Adrenal gland (tissue), 19 donors: ENCODE measurements at places on chromosomes 13 and 19. TPM values are rescaled to one million over a fixed set of nuclear protein-coding genes. Genes with fewer than 3 reads are reported as not detected.
A peak's percentile ranks its signal among the peaks of the same experiment; 100 is the strongest.

DNA sequence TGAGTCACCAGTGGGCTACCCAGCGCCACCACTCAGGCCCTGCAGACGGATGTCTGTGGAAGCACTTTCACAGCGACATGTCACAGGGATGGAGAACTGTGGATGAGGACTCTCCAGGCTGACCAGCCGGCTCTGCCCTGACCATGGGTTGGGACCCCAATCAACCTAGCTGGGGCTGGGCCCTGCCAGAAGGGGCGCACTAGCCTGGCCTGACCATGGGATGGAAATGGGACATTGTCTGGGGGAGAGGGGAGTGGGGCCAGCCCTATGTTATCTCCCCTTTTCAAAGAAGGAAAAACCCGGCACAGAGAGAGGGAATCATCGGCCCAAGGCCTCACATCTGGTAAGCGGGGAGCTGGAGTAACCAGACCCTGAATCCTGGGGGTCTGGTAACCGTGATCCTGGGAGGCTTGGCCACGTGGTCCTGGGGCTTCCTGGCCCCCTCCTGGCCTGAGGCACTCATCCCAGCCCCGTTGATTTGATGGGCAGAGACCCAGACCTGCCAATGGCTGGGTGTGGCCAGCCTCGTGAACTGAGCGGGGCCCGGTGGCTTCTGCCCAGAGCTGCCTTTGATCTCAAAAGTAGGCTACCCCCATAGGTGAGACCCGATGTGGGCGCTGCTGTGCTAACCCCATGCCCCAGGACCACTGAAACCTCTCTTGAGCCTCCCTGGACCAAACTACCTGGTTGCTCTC lies 11.2 kb upstream of the SLC7A10 start:
- no peak for DNase-seq
- H3K4me3 ChIP-seq, result no peak overlapping the region
- no peaks in the 10 kb centered on the region for H3K36me3 ChIP-seq
- no peaks in the 10 kb centered on the region for H3K4me1 ChIP-seq

GRCh38 chr19:6737873-6738786 lies 750 bp upstream of the GPR108 start:
- H3K4me1 ChIP-seq, result peaks cover 26% of the 10 kb centered on the region
- H3K36me3 ChIP-seq, result peaks cover 8% of the 10 kb centered on the region
- no peaks in the 10 kb centered on the region for H3K27me3 ChIP-seq
- H3K4me3 ChIP-seq, result no peak overlapping the region
- peak; percentile 98 for DNase-seq

- no peaks in the 10 kb centered on the region for H3K4me1 ChIP-seq
- H3K27me3 ChIP-seq, result no peaks in the 10 kb centered on the region
- no peak overlapping the region for H3K4me3 ChIP-seq
- H3K36me3 ChIP-seq, result no peaks in the 10 kb centered on the region
- DNase-seq, result no peak
- H3K27ac ChIP-seq, result no peak overlapping the region
Measured at GRCh38 chr13:46963904-46964303, 67.1 kb upstream of the HTR2A start.

DNA sequence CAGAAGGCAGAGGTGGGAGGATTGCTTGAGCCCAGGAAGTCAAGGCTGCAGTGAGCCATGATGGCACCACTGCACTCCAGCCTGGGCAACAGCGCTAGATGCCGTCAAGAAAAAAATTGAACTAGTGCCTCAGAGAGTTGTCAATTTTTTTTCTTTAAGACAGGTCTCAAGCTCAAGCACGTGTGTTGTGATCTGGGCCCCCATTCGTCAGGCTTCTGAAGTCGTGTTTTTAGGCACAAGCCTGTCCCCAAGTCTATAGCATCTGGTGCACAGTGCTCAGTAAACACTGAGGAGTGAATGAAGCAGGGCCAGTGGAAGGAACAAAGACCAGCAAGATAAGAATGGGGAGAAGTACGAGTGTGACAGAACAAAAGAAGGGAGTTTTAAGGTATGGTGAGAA lies 23.7 kb upstream of the LAMP1 start:
- H3K27ac ChIP-seq, result no peak overlapping the region
- H3K27me3 ChIP-seq, result no peaks in the 10 kb centered on the region
- no peak for DNase-seq
- no peaks in the 10 kb centered on the region for H3K4me1 ChIP-seq

DNA sequence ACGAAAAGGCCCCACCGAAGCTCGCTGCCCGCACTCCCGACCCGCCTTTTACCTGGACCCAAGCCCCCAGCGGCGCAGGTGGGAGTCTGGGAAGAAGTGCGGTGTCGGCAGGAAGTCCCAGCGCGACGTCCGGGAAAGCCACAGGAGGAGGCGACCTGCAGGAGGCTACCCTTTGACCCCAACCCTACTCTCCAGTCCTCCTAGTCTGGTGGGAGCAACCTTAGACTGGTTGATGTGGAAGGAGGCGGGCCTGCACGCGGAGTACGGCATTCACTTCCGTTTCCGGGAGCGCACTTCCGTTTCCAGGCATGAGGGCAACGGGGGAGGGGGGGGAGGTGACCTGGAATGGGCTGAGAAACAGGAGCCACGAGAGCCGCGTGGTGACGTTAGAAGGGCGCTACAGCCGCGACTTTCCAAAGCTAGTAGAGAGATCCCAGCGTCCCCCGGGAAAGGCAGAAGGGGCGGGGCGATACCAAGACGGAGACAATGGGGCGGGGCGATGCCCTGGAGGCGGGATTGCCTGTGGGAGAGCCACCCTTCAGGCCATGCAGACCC lies 28.5 kb downstream of the ZNF266 start:
- H3K36me3 ChIP-seq, result no peaks in the 10 kb centered on the region
- H3K27ac ChIP-seq, result no peak overlapping the region
- H3K4me1 ChIP-seq, result no peaks in the 10 kb centered on the region
- peak; percentile 59 for DNase-seq

- H3K4me1 ChIP-seq, result peaks cover 5% of the 10 kb centered on the region
- no peaks in the 10 kb centered on the region for H3K27me3 ChIP-seq
- no peaks in the 10 kb centered on the region for H3K36me3 ChIP-seq
- DNase-seq, result no peak
- no peak overlapping the region for H3K4me3 ChIP-seq
- H3K27ac ChIP-seq, result no peak overlapping the region
Measured at GRCh38 chr13:103101500-103101899, 35.3 kb upstream of the SLC10A2 start.

DNA sequence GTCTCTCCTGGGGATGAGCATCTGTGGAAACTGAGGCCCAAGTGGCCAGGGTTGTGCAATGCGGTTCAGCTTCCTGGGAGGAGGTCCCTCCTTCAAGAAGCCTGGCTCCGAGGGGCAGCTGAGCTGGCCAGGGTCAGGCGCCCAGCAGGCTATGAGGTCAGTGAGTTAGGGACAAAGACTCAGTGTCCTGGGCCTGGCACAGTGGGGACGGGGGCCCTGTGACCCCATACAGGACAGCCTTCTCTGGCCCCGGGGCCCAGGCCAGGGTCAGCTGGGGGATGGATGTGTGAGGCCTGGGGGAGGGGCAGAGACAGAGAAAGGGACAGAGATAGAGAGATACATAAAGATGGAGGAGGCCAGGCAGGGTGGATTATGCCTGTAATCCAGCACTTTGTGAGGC lies 3.0 kb upstream of the IL12RB1 start:
- H3K4me1 ChIP-seq, result no peaks in the 10 kb centered on the region
- H3K27me3 ChIP-seq, result no peaks in the 10 kb centered on the region
- no peak overlapping the region for H3K27ac ChIP-seq
- H3K4me3 ChIP-seq, result no peak overlapping the region

DNA sequence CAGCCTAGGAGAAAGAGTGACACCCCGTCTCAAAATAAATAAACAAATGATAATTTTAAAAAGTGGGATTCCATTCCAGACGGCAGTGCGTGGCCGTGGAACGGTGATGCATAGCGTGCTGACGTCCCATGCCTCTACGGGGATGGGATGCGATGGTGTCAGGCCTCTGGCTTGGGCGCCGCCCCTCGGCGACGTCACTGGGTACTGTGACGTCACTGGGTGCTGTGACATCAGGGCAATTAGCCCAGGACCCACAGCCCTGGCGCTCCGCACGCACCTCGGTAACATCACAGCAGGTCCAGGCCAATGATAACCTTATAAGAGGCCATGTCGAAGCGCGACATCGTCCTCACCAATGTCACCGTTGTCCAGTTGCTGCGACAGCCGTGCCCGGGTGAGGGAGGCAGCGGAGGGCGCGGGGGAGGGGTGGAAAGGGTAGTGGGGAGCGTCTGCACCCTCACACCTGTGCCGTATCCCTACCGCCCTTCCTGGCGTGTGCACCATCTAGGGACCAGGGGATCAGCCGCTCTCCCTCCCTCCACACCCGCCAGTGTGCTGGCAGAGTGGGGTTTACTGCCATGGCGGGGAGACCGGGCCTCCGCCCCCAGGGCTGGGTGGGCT lies at the start of gene GAPDHS:
Gene GAPDHS, plus strand, starts transcription at position 256 of the 621 bp plus-strand sequence. Its CDS starts 72 bp downstream, at position 328.
- H3K36me3 ChIP-seq, result no peaks in the 10 kb centered on the region
- no peak within 1 kb of the TSS for H3K4me3 ChIP-seq
- H3K27ac ChIP-seq, result no peak within 1 kb of the TSS

GRCh38 chr19:19372656-19373416 lies 32.6 kb upstream of the GATAD2A start:
- peak; percentile 69 for DNase-seq
- no peaks in the 10 kb centered on the region for H3K36me3 ChIP-seq

- no peak for DNase-seq
- no peak overlapping the region for H3K27ac ChIP-seq
- H3K4me1 ChIP-seq, result peaks cover 9% of the 10 kb centered on the region
- H3K36me3 ChIP-seq, result peaks cover 31% of the 10 kb centered on the region
- no peak overlapping the region for H3K4me3 ChIP-seq
Measured at GRCh38 chr13:110511509-110512181, 49.9 kb downstream of the RAB20 start.

- no peaks in the 10 kb centered on the region for H3K4me1 ChIP-seq
- H3K27ac ChIP-seq, result no peak within 1 kb of the TSS
- no peak within 1 kb of the TSS for H3K4me3 ChIP-seq
- no peak for DNase-seq
- H3K27me3 ChIP-seq, result peaks cover 8% of the 10 kb centered on the region
- H3K36me3 ChIP-seq, result no peaks in the 10 kb centered on the region
Measured at GRCh38 chr19:4304538-4305256, at the start of gene FSD1. Gene FSD1 (plus strand): TSS chr19:4304598. CDS start chr19:4304747, 149 bp downstream.

DNA sequence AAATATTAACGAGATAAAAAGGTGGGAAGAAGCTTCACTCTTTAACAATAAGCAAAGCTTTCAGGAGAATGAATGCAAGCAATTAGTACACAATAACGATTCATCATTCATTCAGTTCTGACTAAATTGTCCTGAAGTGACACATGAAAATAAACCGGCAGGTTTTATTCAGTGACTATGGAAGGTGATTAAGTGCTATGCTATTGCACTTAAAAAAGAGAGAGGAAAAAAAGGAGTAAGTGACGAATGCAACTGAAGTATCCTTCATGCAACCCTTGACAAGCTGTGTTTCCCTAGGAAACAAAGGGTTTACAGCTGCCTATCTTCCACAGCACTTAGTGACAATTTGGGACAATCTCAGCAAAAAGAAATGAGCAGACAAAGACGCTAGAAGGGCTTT lies 1.4 kb downstream of the LIG4 start:
- peaks cover 16% of the 10 kb centered on the region for H3K36me3 ChIP-seq
- no peak overlapping the region for H3K4me3 ChIP-seq
- DNase-seq, result no peak
- H3K4me1 ChIP-seq, result peaks cover 11% of the 10 kb centered on the region

GRCh38 chr19:32676186-32676894 lies 692 bp downstream of the RGS9BP start:
- peaks cover 26% of the 10 kb centered on the region for H3K4me1 ChIP-seq
- DNase-seq, result peak; percentile 43
- no peaks in the 10 kb centered on the region for H3K36me3 ChIP-seq
- H3K4me3 ChIP-seq, result peak overlapping the region; percentile 54
- peaks cover 6% of the 10 kb centered on the region for H3K27me3 ChIP-seq

- no peaks in the 10 kb centered on the region for H3K36me3 ChIP-seq
- no peaks in the 10 kb centered on the region for H3K4me1 ChIP-seq
- H3K4me3 ChIP-seq, result no peak overlapping the region
- no peak for DNase-seq
Measured at GRCh38 chr13:105389373-105389772, 1146.1 kb downstream of the EFNB2 start.

DNA sequence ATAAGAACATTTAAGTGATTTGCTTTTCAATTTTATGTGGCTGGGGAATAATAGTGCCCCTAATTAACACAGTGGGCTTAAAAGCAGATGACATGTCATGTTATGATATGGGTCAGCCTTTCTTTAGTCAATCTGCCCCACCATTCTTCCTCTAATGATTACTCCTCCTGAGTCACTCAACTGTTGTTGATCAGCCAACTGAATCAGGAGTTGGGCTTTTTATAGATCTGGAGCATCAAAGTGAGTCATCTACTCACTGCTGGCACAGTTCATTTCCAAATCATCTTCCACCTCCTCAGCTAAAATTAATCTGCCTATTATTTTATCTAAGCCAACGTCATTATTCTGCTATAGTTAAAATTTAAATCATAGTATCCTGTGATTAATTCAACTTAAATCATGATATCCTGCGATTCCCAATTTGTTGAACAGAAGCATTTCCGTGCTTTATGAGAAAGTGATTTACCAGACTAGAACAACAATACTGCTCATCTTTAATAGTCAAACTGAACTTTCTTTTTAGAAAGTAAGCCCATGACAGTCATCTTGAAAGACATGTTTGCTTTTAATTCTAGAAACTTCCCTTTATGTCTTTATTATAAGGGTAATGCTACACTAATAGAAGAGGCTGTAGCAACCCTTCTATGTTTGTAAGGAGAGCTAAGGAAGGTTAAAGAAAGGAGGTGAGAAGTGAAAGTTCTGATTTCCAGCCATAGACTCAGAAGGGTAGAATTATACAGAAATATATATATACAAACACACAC lies 551.4 kb downstream of the TBC1D4 start:
- H3K4me1 ChIP-seq, result no peaks in the 10 kb centered on the region
- H3K4me3 ChIP-seq, result no peak overlapping the region
- no peaks in the 10 kb centered on the region for H3K27me3 ChIP-seq
- H3K36me3 ChIP-seq, result no peaks in the 10 kb centered on the region
- no peak overlapping the region for H3K27ac ChIP-seq
- DNase-seq, result no peak

- no peaks in the 10 kb centered on the region for H3K27me3 ChIP-seq
- H3K4me1 ChIP-seq, result no peaks in the 10 kb centered on the region
Measured at GRCh38 chr13:41978007-41978406, 17.1 kb upstream of the VWA8 start.

DNA sequence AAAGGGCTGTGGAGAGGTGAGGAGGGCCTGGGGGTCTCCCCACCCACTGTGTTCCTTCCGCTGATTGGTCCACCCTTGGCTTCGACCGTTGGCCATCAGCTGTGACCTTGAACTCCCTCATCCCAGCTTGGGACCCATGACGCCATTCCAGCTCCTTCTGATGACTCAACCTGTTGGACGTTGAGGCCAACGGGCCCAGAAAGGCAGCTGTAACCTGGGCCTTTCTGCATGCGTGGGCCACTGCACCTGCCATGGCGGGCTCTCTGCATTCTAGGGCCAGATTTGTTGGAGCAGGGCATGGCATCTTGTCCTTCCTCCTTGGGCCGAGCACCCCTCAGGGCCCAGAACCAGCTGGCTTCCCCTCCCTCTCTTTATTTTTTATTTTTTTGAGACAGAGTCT lies 30.2 kb downstream of the PEX11G start:
- H3K4me3 ChIP-seq, result no peak overlapping the region
- peak; percentile 63 for DNase-seq
- H3K36me3 ChIP-seq, result no peaks in the 10 kb centered on the region
- no peaks in the 10 kb centered on the region for H3K4me1 ChIP-seq
- peak overlapping the region; percentile 62 for H3K27ac ChIP-seq

Gene ZNF208
- total RNA-seq, result 1.7 TPM

Gene ADPRHL1
- total RNA-seq, result 2.9 TPM

Gene SOHLH2
- total RNA-seq, result 1.6 TPM

Gene C19orf25
- total RNA-seq, result 50.8 TPM

Gene ZNF615
- total RNA-seq, result 15.0 TPM

Gene CEACAM6
- not detected for total RNA-seq
